Caco-2 (cell line): ENCODE measurements at places on chromosomes 5 and 9.
A peak's percentile ranks its signal among the peaks of the same experiment; 100 is the strongest.

- no peak overlapping the region for H3K27ac ChIP-seq
- no peaks in the 10 kb centered on the region; the same call in 1 of the 2 replicates for H3K27me3 ChIP-seq
- H3K36me3 ChIP-seq = no peaks in the 10 kb centered on the region
Observed at GRCh38 chr9:107992271-107992670, 502.7 kb upstream of the KLF4 start.

- no peaks in the 10 kb centered on the region for H3K4me1 ChIP-seq
- 0 out of 2 replicates have a peak, but pooled peaks cover under 1% of the 10 kb centered on the region for H3K27me3 ChIP-seq
- no peaks in the 10 kb centered on the region for H3K36me3 ChIP-seq
- H3K4me3 ChIP-seq = no peak overlapping the region
- no peak overlapping the region for H3K27ac ChIP-seq
- DNase-seq = peak; percentile 32
Observed at GRCh38 chr5:76145945-76146344, 62.8 kb downstream of the SV2C start.

DNA sequence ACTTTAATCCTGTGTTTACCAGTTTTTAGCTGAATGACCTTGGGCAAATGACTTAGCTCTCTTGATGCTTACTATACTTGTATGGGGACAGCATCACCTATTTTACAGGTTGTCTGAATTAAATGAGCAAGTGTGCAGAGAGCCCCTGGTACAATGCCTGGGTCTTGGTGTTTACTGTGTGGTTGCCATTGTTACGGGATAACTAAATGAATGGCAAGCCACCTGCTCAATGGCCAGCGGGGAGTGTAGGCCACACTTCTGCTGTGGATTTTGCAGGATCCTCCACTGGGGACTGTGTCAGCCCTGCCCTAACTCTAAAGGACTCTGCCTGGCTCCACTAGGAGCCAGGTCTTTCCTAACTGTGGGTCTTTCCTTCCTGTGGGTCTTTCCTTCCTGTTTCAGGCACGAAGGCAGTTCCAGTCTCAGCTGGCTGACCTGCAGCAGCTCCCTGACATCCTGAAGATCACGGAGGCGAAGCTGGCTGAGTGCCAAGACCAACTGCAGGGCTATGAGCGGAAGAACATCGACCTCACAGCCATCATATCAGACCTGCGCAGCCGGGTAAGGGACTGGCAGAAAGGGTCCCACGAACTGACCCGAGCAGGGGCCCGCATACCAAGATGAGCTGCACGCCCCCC lies 10.3 kb upstream of the GLE1 start:
- no peaks in the 10 kb centered on the region for H3K4me1 ChIP-seq
- no peak for DNase-seq
- H3K27me3 ChIP-seq = no peaks in the 10 kb centered on the region
- H3K36me3 ChIP-seq = 0 out of 2 replicates have a peak, but pooled peaks cover 1% of the 10 kb centered on the region

- no peak overlapping the region for H3K27ac ChIP-seq
- no peaks in the 10 kb centered on the region for H3K36me3 ChIP-seq
- H3K4me1 ChIP-seq = no peaks in the 10 kb centered on the region
- H3K27me3 ChIP-seq = no peaks in the 10 kb centered on the region
- H3K4me3 ChIP-seq = no peak overlapping the region
Observed at GRCh38 chr5:157080286-157080685, 21.4 kb upstream of the HAVCR1 start.

GRCh38 chr5:1827025-1827885 lies 26.0 kb downstream of the NDUFS6 start:
- no peaks in the 10 kb centered on the region for H3K36me3 ChIP-seq
- no peak for DNase-seq
- no peaks in the 10 kb centered on the region for H3K27me3 ChIP-seq
- no peaks in the 10 kb centered on the region for H3K4me1 ChIP-seq
- no peak overlapping the region for H3K27ac ChIP-seq

GRCh38 chr5:139774980-139775661 lies 20.5 kb upstream of the PSD2 start:
- no peak for DNase-seq
- no peaks in the 10 kb centered on the region for H3K36me3 ChIP-seq
- H3K27me3 ChIP-seq = no peaks in the 10 kb centered on the region

- H3K4me1 ChIP-seq = no peaks in the 10 kb centered on the region
- DNase-seq = no peak
- H3K27me3 ChIP-seq = no peaks in the 10 kb centered on the region
- no peaks in the 10 kb centered on the region for H3K36me3 ChIP-seq
- H3K27ac ChIP-seq = no peak overlapping the region
Observed at GRCh38 chr9:14993901-14994554, 83.8 kb upstream of the FREM1 start.

DNA sequence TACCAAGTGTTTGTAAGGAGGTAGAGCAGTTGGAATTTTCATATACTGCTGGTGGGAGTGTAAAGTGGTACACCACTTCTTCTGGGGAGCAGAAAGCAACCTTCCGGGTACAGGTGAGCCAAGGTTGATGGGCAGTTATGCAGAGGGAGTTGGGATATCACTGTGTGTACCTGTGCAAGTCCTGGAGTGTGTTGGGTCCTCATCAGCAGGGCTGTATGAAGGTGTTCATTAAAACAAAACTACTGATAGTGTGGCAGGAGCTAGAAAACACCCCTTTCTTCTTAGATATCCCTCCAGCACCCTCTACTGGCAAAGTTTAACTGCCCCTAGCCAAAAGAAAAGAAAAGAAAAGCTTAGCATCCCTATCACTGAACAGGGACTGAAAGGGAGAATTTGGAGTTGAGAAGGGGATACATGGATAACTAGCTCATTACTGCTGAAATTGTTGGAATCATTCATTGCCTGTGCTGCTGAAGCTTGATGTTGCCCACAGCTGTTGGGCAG lies 10.7 kb downstream of the MARCHF6 start:
- H3K27ac ChIP-seq = no peak overlapping the region
- no peaks in the 10 kb centered on the region for H3K27me3 ChIP-seq
- DNase-seq = no peak

GRCh38 chr9:116087246-116087645 lies 66.3 kb upstream of the PAPPA start:
- H3K27ac ChIP-seq = no peak overlapping the region
- no peak overlapping the region for H3K4me3 ChIP-seq
- no peaks in the 10 kb centered on the region for H3K4me1 ChIP-seq
- no peak for DNase-seq

GRCh38 chr5:158995694-158996173 lies 104.0 kb downstream of the EBF1 start:
- DNase-seq = no peak
- no peak overlapping the region for H3K27ac ChIP-seq
- no peak overlapping the region for H3K4me3 ChIP-seq
- no peaks in the 10 kb centered on the region for H3K36me3 ChIP-seq

DNA sequence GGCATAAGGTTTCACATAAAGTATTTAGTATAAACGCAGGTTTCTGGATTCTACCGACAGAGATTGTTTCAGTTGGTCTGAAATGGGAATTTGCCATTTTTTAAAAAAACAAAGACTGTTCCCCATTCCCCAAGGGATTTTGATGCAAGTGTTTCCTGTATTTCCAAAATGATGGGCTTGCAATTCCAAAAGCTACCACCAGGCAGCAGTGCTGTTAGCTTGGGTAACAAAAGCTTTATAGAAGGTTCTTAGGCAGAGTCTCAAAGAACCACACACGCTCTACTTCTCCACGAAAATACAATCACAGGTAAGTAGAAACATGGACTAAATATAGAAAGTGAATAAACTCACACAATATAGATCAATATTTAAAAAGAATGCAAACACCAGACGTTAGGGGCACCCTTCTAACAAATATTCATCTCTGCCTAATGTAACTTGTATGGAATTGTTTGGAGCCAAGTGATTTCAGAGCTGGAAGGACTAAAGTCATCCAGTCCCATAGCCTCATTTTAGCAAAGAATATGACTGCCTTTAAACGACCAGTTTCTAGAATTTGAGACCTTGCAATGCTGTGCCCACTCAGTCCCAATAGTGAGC lies 154.3 kb downstream of the SPOCK1 start:
- no peak overlapping the region for H3K4me3 ChIP-seq
- H3K27me3 ChIP-seq = peaks cover 1% of the 10 kb centered on the region
- no peaks in the 10 kb centered on the region for H3K4me1 ChIP-seq
- H3K27ac ChIP-seq = no peak overlapping the region
- peak; percentile 34 for DNase-seq

- H3K4me3 ChIP-seq = no peak overlapping the region
- no peak overlapping the region for H3K27ac ChIP-seq
- no peaks in the 10 kb centered on the region for H3K27me3 ChIP-seq
- peaks cover 13% of the 10 kb centered on the region for H3K4me1 ChIP-seq
- DNase-seq = no peak
Observed at GRCh38 chr5:143554187-143554717, 150.8 kb upstream of the NR3C1 start.

DNA sequence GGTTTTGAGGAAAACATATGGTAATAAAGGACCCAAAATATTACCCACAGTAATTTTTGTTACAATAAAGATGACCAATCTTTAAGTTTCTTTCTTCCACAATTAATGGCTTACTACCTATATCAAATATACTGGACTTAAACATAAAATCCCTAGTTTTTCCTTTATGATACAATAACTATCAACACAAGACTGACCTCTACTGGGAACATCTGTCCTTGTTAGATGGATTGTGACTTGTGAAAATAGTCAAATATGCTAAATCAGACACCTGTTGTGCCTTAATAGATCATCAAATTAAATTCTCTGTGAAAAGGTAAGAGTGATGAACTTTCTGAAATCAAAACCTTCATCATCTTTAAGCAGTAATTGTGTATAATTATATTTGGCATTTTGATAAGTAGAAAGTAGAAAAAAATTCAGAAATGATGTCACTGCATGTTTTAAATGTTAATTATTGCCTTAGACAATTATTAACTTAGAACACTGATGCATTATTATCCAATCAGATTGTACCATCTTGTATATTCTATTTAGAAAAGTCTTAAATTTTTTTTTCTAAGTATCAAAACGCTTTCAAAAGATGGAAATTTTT lies 113.6 kb downstream of the DEPDC1B start:
- H3K4me1 ChIP-seq = no peaks in the 10 kb centered on the region
- H3K27ac ChIP-seq = no peak overlapping the region
- H3K36me3 ChIP-seq = no peaks in the 10 kb centered on the region
- no peak for DNase-seq
- H3K4me3 ChIP-seq = no peak overlapping the region

DNA sequence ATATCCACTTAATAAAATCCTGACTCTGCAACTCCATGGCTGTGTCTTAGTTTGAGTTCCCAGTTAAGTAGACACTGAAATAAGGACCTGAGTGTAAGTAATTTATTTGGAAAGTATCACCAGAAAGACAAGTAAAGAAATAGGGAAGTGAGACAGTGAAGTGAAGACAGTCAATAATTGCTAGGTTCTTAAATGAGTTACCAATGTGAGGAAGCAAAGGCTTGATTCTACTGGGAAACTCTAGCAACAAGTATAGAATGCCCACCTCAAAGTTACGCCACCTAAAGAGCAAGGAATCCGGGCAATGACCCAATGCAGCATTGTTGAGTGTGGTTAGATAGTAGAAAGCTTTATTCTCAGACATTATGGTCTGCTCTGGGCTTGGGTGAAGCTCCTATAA lies 383.9 kb downstream of the TLR4 start:
- H3K36me3 ChIP-seq = no peaks in the 10 kb centered on the region
- H3K4me3 ChIP-seq = no peak overlapping the region
- DNase-seq = no peak
- H3K4me1 ChIP-seq = no peaks in the 10 kb centered on the region

GRCh38 chr5:181120761-181121160 lies 10.2 kb downstream of the OR2V1 start:
- H3K4me1 ChIP-seq = no peaks in the 10 kb centered on the region
- H3K27ac ChIP-seq = no peak overlapping the region
- no peak overlapping the region for H3K4me3 ChIP-seq
- H3K36me3 ChIP-seq = no peaks in the 10 kb centered on the region

DNA sequence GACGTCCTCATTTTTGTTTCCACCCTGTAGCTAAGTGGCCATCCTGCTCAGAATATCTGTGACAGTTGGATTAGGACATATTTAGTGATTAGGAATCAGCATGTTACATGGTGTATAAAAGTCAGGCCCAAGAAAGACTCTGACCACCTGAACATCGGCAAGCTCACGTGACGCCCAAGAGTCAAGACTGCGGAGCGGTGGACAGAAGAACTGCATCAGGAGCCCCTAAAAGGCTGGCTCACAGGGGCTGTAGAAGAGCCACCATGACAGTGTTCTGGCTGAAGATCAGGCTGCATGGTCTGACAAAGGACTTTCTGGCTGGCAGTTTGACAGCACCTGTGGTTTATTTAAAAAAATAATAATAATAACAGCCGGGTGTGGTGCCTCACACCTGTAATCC lies 185.3 kb downstream of the AUH start:
- H3K27me3 ChIP-seq = no peaks in the 10 kb centered on the region
- no peak overlapping the region for H3K27ac ChIP-seq
- no peak for DNase-seq
- H3K4me3 ChIP-seq = no peak overlapping the region
- no peaks in the 10 kb centered on the region for H3K36me3 ChIP-seq

- H3K4me3 ChIP-seq = no peak overlapping the region
- no peaks in the 10 kb centered on the region for H3K36me3 ChIP-seq
- no peak for DNase-seq
- H3K4me1 ChIP-seq = no peaks in the 10 kb centered on the region
Observed at GRCh38 chr5:73637565-73637964, 11.6 kb downstream of the ARHGEF28 start.

- DNase-seq = no peak
- H3K27me3 ChIP-seq = no peaks in the 10 kb centered on the region; the same call in 1 of the 2 replicates
- no peaks in the 10 kb centered on the region for H3K36me3 ChIP-seq
- no peak overlapping the region for H3K27ac ChIP-seq
- H3K4me1 ChIP-seq = no peaks in the 10 kb centered on the region
- no peak overlapping the region for H3K4me3 ChIP-seq
Observed at GRCh38 chr5:107813559-107813958, 142.8 kb upstream of the EFNA5 start.

DNA sequence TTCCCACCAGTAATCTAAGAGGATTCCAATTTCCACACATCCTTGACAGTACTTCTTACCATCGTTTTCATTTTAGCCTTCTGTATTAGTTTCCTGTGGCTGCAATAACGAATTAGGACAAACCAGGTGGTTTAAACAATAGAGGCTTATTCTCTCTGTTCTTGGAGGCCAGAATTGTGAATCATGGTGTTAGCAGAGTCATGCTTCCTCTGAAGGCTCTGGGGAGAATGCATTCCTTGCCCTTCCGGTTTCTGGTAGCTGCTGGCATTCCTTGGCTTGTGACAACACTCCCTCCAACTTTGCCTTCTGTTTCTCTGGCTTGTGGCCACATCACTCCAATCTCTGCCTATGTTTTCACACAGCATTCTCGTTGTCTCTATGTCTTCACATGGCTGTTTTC lies 23.5 kb downstream of the RIGI start:
- H3K4me1 ChIP-seq = no peaks in the 10 kb centered on the region
- no peak overlapping the region for H3K4me3 ChIP-seq
- no peaks in the 10 kb centered on the region for H3K27me3 ChIP-seq
- H3K27ac ChIP-seq = peak overlapping the region; percentile 46
- H3K36me3 ChIP-seq = no peaks in the 10 kb centered on the region

DNA sequence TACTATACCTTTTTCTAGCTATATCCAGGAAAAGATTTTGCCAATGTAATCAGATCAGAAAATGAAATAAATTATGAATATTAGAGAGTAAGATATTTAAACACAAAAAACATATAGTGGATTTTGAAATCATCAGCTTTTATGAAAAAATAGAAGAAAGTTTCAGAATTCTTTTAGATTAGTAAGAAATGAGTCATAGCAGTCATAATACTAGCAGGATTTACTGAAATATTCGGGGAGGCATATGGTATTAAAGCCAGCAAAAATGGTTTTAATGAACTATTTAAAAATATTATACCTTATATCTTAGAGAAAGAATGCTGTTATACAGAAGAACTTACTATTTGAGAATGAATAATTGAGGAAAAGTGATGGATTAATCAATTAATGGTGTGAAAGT lies 303.6 kb upstream of the NUDT12 start:
- no peaks in the 10 kb centered on the region for H3K36me3 ChIP-seq
- no peak overlapping the region for H3K27ac ChIP-seq
- DNase-seq = no peak
- no peaks in the 10 kb centered on the region for H3K27me3 ChIP-seq
